HCEC 1CT (cell line): ENCODE measurements at places on chromosomes 3 and 15.

DNA sequence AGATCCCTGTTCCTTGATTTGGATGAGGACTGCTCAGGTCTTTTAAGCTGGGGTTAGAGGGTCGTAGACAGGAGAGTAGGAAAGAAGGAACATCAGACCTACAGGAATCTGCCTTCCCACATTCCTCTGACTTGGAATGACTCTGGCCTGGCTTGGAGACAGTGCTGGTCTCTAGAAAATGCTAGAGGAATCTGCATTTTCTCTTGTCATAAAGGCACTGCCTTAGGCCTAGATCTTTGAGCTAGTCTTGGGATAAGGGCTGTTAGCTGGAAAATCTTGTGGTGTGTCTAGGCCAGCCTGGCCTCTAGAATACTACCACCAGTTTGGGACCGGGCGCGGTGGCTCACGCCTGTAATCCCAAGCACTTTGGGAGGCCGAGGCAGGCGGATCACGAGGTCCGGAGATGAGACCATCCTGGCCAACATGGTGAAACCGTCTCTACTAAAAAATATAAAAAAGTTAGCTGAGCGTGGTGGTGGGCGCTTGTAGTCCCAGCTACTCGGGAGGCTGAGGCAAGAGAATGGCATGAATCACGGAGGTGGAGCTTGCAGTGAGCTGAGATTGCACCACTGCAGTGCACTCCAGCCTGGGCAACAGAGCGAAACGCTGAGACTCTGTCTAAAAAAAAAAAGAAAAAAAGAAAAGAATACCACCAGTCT, 17.3 kb upstream of the BSN start:
- no peak for DNase-seq

DNA sequence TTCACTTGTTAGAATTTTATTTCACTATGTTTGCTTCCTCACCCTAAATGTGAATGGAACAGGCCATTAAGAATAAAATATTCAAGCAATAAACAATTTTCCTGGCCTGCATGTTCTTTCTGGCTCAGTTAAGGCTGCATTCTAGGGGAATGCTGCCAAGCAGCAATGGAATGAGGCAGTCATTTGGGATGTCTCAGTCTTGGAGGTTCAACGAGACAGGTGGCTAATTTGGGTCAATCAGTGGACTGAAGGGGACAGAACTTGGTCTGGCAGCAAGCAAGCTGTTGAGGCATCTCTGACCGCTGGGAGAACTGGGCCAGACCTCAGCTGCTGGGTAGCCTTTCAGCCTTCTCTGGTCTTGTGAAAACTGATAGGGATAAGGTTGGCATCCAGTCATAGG, 241.6 kb downstream of the NLGN1 start:
- no peak for DNase-seq

GRCh38 chr3:133828576-133829309, 23.1 kb downstream of the SRPRB start:
- no peak for DNase-seq

GRCh38 chr3:110816008-110816407, 255.6 kb upstream of the NECTIN3 start:
- no peak for DNase-seq

GRCh38 chr3:192795021-192795420, 67.7 kb upstream of the FGF12 start:
- DNase-seq = no peak

- no peak for DNase-seq
These were observed 382.5 kb upstream of the TPRG1 start for GRCh38 chr3:188789251-188789650.

DNA sequence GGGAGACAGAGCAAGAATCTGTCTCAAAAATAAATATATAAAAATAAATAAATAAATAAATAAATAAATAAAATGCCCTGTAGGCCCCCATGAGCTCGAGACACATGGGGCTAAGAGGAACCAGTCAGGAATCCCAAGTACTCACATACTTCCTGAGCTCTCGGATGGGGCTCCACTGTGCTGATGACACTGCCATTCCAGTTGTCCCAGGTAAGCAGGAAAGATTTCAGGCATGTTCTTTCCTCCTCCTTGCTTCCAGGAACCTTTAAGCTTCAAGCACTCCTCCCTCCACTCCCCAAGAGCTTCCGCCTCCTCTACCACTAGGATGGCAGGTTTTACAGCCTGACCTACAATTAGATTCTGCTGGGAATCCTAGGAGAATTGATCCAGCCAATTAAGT, 113.4 kb downstream of the SLC49A4 start:
- DNase-seq = no peak

- DNase-seq = peak; percentile 88
These were observed 31.2 kb upstream of the CCDC80 start for GRCh38 chr3:112671930-112672715.

DNA sequence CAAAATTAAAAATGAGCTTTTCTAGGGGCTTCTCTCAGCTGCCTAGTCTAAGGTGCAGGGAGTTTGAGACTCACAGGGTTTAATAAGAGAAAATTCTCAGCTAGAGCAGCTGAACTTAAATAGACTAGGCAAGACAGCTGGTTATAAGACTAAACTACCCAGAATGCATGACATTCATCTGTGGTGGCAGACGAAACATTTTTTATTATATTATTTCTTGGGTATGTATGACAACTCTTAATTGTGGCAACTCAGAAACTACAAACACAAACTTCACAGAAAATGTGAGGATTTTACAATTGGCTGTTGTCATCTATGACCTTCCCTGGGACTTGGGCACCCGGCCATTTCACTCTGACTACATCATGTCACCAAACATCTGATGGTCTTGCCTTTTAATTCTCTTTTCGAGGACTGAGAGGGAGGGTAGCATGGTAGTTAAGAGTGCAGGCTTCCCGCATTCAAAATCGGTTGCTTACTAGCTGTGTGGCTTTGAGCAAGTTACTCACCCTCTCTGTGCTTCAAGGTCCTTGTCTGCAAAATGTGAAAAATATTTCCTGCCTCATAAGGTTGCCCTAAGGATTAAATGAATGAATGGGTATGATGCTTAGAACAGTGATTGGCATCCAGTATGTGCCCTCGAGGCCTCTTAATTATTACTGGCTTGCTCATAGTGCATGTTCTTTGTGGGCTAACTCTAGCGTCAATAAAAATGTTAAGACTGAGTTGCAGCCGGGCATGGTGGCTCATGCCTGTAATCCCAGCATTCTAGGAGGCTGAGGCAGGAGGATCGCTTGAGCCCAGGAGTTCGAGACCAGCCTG, 984 bp downstream of the CCR5 start:
- no peak for DNase-seq

- DNase-seq = no peak
These were observed 26.0 kb upstream of the CA12 start for GRCh38 chr15:63407612-63408011.

DNA sequence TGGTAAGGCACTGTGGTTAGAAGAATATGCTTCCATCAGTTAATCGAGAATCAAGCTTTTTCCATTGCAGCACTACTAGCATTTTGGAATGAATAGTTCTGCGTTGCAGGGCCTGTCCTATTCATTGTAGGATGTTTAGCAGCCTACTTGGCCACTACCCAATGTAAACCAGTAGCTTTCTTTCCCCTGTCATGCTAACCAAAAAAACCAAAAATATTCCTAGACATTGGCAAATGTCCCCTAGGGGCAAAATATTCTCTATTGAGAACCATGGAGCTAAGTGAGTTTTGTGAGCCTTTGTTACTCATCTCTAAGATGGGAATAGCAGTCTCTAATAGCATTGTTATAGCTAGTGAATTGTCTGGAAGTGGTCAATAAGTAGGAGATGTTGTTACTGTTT, 187.2 kb downstream of the CADPS start:
- no peak for DNase-seq

DNA sequence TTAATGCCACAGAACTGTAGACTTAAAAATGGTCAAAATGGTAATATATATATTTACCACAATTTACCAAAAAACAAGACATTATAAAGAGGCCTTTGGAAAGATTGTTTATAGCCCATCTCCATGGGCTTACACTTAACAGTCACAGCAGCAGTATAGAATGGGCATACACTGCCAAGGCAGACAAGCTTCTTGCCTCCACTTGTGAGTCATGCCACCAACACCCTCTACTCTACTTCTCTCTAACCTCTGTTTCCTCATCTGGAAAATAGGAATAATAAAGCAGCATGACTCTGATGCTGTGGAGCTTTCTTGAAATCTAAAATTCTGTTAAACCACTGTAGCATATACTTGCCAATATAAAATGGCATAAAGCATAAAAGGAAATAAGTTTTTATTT, 14.4 kb upstream of the GPR156 start:
- DNase-seq = no peak

- peak; percentile 4 for DNase-seq
These were observed 114.4 kb downstream of the RYR3 start for GRCh38 chr15:33425142-33425541.

DNA sequence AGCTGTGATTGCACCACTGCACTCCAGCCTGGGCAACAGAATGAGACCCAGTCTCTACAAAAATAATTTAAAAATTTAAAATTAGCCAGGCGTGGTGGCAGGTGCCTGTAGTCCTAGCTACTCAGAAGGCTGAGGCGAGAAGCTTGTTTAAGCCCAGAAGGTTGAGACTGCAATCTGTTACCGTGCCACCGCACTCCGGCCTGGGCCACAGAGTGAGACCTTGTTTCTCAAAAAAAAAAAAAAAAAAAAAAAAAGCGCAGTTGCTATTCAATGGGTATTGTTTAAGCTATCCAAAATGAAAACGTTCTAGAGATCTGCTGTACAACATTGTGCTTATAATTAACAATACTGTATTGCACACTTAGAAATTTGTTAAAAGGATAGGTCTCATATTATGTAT, 24.0 kb downstream of the ZNF148 start:
- DNase-seq = no peak
